Stimulated activated CD8-positive, alpha-beta memory T cell treated with anti-CD3 and anti-CD28 coated beads, Interleukin-7, amount 100 ng/mL, for 48 hours (primary cell): ENCODE measurements at places on chromosomes 12 and 14.

- no peak for DNase-seq
These were observed 466.0 kb upstream of the RGS6 start for GRCh38 chr14:71466251-71466650.

DNA sequence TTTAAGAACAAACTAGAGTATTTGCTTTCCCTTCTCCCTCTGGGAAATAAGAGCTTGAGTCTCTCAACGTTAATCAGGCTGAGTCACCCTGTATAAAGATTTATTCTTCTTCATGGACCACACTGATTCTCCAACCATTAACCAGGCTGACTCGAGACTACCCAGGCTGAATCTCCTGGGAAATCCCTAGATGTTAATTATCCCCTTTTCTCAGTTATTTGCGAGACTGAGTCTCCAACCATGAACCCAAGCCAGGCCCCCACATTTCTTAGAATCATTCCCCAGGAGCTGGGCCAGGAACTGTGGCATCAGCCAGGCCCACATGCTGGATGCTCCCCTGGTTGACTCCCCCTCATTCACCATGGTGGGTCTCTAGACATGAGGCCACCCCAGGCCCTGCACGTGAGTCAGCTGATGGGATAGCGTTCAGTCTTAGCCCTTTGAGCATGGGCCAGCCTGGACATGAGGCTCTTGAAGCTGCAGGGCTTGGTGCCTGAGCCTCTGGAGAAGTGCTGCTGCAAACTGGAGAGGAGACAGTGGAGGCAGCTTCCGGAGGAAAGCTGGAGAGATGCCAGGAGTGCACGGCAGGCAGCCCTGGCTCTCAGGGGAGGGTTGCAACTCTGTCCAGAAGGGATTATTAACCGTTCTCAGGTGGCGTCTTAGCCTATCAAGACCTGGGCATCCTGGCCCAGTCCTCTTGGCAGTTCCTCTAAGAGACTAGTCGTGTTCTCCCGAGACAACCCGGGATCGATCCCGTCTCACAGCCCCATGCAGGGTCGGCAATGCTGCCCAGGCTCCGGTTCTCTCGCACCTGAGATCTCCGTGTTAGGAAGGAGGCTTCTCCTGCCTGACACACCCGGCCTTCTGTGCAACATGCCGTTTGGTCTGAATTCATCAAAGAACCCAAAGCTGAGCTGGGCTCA is 296.6 kb downstream of the ADGRD1 start:
- DNase-seq, result no peak

- no peak for DNase-seq
These were observed 149.5 kb downstream of the ETV6 start for GRCh38 chr12:11798856-11799501.

DNA sequence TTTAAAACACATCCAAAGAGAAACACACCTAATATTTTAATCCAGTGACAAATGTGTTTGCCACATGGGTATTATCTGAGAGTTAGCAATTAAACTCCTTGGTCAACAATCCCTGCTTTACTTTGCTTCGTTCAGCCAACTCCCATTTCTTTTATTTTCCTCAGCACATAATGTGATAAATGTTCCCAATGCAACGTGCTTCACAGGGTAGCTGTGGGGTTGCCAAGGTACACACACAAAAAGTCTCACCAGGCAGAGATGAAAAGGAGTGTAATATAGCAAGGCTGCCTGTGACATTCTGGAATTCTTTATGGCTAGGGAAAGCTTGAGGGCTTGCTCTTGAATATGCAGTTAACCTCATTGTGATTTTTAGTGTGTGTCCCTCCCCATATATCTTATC is 208.0 kb upstream of the DIO2 start:
- no peak for DNase-seq

DNA sequence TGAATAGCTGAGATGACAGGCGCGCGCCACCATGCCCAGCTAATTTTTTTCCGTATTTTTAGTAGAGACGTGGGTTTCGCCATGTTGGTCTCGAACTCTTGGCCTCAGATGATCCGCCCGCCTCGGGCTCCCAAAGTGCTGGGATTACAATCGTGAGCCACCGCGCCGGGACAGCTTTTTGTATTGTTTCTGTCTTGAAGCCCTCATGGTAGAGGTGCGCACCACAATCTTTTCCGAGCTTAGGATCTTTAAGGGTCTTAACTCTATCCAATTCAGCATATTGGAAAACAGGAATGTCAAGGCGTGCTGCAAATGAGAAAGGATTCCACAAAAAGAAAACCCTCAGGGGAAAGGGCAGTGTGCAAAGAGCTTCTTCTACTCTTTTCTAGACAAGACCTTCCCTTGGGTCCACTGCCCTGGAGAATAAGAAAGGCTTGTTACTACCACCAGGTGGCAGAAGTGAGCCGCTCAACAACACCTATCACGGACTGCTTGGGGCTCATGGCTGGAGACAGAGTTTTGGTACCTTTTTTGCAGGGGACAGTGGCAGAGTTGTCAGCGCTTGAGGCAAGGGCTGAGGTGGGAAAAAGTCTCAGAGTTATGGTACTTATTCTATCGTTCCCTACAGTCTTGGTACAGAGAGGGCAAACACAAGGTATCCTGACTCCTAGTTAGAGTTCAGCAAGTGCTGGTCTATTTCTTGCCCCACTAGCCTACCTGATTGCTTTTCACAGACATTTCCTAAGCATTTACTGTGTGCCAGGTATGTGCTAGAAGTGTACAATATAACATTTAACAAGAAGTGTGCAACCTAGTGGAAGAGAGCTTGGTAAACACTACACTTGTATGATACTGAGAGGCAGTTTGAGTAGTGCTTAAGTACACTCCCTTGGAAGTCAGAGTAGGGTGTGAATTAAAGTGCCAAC is 16.4 kb upstream of the SP7 start:
- peak; percentile 54 for DNase-seq

GRCh38 chr14:67167420-67168109 is 21.7 kb upstream of the GARIN2 start:
- no peak for DNase-seq

DNA sequence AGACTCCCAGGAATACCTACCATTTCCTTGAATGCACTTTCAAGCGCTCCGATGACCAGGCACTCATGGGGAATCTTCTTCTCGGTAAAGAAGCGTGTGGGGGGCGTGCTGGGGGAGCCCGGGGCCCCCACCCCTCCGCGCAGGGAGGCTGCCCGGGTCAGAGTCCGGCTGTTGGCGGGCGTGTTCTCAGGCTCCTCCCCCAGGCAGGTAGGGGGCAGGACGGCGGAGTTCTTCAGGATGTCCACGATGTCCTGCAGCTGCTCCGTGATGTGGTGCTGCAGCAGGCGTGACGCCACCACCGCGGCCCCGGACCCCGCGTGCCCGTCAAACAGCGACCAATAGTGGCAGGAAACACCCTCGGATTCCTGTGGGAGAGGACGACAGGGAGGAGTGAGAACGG is 133.2 kb downstream of the PPM1H start:
- DNase-seq, result no peak

DNA sequence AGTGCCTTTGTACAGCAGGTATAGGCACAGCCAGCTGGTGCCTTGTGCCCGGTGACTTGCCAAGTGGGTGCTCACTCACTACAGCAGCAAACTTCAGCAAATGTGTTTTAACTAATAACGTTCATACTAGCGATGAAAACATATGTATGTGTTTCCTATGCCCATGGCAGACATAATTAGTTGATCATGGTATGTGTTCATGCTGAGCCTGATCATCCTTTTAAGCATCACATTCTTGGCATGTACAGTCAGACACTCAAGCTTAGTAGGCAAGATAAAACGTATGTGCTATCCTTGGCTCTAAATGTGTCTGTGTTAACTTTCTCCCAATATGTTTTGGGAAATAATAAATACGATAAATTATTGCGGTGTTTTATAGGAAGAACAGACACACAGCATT is 55.6 kb downstream of the RASSF8 start:
- no peak for DNase-seq

DNA sequence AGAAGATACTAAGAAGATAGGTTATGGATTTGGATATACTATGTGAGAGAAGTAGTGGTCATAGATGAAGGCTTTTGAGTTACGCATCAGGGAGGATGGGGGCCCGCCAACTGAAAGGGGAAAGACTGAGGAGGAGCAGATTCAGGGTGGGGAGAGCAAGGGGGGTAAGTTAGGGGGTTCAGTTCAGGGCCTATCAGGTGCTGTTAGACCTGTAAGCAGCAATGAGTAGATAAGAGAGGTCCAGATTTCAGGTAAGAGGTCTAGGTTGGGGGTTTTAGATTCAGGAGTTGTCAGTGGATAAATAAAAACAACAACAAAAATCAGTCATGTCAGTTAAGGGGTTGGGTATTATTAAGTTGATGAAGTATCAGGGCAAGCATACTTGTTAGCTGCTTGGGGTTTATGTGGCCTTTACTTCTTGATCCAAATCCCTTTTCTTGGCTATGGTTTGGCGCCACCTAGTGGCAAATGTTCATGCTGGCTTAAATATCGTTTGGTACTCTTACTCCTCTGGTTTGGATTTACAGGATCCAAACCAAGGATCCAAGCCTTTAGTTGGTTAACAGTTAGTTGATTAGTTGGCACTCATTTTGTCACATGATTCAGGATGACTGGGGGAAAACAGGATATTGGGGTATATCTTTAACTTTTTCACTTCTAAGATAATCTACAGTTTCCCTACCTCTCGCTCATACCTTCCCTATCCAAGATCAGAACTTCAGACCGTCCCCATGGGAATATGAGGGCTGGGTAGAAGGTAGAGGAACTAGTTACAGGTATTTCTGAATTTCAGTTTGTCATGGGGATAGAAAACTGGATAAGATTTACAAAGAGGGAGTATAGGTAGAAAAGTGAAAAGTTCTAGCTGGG is 65.1 kb downstream of the PCNX1 start:
- peak; percentile 33 for DNase-seq

GRCh38 chr12:11497995-11498394 is 102.6 kb upstream of the PRB2 start:
- no peak for DNase-seq

DNA sequence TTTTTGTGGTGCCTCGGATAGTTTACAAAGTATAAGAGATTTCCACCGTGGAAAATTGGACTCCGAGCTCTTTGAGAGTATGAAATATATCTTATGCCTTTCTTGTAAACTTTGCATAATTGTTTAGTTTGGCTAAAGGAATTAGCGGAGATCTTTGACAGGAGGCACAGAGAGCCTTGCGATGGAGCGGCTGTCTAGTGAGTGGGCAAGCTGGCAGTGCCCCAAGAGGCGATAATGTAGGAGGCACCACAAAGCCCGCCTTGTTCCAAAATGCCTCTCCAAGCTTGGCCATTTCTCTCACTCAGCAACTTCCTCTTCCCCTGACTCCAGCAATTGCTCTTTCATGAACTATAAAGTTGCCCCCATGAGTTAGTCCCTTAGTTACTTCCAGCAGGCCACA is 270.1 kb upstream of the PRICKLE1 start:
- DNase-seq, result no peak

- no peak for DNase-seq
These were observed 73.2 kb downstream of the TTC6 start for GRCh38 chr14:37668646-37669045.

- no peak for DNase-seq
These were observed 25.7 kb downstream of the TBC1D15 start for GRCh38 chr12:71865166-71865713.

DNA sequence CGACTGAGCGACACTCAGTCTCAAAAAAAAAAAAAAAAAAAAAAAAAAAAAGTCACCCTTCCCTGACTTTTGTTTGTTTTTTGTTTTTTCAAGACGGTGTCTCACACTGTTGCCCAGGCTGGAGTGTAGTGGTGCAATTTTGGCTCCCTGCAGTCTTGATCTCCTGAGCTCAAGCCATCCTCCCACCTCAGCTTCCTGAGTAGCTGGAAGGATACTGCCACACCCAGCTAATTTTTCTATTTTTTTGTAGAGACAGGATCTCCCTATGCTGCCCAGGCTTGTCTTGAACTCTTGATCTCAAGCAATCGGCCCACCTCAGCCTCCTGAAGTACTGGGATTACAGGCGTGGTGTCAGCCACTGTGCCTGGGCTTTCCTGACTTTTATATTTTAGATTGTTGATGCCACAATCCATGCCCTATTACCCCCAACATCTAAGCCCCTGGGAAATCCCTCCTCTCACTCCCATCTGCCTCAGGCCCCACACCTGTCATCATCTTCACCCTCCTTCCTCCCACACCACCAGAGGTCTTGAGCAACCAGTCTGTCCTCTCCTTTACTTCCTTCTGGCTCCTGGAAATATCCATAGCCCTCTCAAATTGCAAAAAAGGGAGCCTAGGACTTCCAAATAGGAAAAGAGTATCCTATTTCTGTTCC is 7.8 kb downstream of the IKZF4 start:
- DNase-seq, result no peak

DNA sequence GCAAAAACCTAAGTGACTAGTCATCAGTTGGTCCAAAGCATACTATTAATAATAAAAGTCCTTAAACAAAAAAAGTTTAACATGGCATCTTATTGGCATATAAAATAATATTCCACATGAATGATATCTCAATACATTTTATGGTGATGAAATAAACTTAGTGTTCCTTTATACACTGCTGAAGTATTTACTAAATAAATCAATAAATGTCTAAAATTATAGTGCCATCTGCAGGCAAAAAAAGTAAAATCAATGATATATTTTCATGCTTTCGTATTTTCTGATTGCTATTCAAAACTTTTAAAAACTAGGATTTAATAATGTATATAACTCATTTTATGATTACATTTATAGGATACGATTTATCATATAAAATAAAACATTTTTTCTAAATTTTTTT is 30.5 kb downstream of the PUS7L start:
- no peak for DNase-seq

GRCh38 chr14:70683983-70684382 is 42.3 kb downstream of the TTC9 start:
- DNase-seq, result no peak

GRCh38 chr12:92574051-92574783 is 128.6 kb upstream of the PLEKHG7 start:
- DNase-seq, result no peak

DNA sequence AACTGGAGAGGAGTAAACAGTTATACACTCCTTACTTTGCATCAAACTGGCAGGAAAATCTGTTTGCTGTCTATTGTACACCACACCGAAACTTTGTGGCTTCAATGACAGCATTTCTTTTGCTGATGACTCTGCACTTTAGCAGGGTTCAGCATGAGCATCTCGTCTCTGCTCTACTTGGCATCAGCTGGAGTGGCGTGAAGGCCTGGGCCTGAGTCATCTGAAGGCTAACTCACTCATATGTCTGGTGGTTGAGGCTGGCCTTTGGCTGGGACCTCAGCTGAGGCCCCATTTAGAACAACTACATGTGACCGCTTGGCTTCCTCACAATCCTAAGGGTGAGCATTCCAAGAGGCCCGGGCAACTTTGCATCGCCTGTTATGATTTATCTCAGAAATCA is 28.7 kb upstream of the REP15 start:
- DNase-seq, result no peak

DNA sequence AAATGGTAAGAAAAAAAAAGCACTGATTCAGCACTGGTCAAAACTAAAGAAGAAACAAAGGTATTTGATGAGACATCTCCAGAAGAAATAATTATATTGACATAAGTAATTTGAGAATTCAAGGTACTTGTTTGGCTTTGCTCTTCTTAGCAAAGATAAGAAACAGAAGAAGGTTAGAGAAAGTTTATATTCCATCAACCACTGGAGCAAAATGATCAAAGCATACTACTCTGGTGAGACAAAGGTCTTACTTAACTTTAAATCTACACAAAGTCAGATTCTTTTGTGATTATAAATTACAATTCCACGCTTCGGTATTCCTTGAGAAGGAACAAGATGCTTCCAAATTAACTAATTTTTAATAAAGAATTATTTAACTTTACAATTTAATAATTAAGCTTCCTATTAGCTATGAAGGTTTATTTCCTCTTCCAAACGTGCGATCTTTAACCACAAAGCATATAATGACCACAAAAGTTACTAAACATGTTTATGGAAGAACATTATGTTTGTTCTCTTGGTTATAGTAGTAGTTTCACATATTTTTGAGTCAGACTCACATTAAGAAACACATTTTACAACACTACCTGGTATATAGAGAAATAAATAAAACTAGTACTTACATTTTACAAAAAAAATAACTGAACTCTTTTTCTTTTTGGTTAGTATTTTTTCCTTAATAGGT is 53.4 kb downstream of the METTL25 start:
- no peak for DNase-seq
